ENCODE measurements at places on chromosomes 6 and 20. TPM values are rescaled to one million over a fixed set of nuclear protein-coding genes. Genes with fewer than 3 reads are reported as not detected.

The ARHGAP18 gene
- total RNA-seq: 8.2 TPM

The MYLIP gene
- 37.7 TPM for total RNA-seq

The BCLAF1 gene
- 174 TPM for total RNA-seq

The RCAN2 gene
- 22.3 TPM for total RNA-seq

The TMEM14C gene
- total RNA-seq: 146 TPM

The TFAP2D gene
- total RNA-seq: not detected

Measured in ovary (tissue), 10 donors.